DMS 273 treated with DMSO at 0.1 percent for 48 hours (cell line): ENCODE measurements at places on chromosomes 3 and 15.

GRCh38 chr3:58792921-58793451 lies 126.4 kb upstream of the FAM3D start:
- no peak for DNase-seq

- DNase-seq: no peak
These were observed 162.2 kb downstream of the PLD1 start for GRCh38 chr3:171648069-171648468.

GRCh38 chr3:59262076-59262498 lies 212.3 kb upstream of the CFAP20DC start:
- no peak for DNase-seq

DNA sequence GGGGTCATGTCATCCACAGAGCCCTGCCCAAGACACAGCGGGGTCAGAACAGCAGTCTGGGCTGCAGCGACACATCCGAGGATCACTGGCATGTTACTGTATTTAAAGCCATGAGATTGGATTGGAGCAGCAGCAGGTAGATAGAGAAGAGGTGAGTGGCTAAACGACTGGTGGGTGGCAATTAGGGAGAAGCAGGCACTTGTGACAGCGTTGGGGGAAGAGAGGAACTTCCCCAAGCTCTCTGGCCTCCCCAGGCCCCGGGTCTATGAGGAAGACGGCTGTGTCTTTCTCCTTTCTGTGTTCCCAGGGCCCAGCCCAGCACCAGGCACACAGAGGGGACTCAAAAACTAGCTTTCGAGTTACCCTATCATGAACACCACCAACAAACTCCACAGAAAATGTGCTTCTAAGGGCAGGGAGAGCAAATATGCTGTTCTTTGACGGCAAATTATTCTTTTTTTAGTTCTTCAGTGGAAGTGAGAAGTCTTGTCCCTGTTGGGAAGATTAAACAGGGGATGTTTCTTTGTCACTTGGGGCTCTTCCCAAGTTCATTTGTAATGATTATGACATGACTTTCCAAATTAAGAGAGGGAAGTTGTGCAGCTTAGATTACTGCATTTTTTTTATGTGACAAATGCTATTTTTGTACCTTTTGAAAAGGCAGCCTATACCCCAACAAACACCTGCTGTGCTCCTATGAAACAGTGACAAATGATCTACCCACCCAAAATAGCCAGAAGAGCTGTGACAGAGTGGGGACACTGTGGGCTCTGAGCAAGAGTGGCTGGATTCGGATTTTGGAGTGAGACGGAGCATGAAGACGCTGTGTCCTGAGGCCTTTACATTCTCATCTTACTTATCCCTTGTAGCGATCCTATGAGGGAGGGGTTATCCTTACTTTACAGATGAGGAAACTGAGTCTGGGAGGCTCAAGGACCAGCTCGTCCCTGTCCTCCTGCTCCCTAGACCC lies 7.2 kb upstream of the SYNM start:
- DNase-seq: no peak

DNA sequence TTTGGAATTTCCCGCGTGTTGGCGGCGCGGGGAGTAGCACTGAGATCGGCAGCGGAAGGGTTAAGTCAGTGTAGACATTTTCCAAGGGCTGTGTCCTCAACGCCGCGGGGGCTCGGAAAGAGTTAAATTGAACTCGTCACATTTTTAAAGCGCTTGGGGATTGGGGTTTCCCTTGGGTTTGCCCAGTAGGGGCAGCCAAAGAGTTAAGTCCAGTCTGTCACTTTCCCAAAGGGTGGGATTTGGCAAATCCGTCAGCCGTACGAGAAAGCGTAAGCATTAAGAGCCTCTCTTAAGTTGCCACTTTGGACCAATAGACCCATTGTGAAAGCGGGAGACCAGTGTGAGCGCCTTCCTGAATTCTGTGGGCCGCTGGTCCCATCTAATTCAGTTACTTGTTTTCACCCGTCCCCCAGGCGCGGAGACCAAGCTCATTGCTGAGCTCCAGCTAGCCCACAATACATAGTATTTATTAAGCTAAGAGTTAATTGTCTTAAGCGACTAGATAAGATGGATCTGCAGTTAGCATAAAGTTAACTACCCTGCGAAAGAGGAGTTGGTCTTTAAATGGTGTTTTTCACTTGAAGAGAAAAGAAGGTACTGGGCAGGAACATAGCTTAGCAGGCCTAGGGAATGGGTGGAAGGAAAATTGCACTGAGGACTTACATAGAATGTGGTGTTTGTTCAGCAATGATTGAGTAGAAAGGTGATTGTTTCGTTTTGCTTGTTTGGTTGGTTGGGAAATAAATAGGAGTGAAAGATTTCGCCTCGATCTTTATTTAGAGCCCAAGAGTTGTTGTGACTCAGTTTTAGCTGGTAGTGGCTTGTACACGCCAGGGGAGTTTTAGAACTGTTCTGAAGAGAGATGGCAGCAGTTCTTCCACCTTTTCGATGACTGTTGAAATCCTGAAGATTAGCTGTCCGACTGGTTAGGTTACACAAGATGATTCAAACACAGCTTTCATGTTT lies 932 bp downstream of the ARL8B start:
- DNase-seq: no peak

- no peak for DNase-seq
These were observed 39.0 kb downstream of the IFT57 start for GRCh38 chr3:108183181-108183580.

DNA sequence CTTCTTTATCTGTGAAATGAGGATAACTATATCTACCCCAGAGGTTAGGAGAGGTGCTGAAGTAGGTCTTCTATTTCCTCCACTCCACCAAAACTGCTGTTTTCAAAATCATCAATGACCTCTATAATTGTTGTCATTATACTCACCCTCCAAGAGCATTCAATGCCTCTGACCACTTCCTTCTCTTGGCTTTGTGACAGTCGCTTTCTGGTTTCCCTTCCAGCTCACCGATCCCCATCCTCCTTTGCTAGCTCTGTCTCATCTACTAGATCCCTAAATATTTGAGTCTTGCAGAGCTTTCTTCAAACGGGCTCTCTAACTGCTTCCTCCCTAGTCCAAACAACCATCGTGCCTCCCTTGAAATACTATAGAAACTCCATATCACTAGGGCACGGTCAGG lies 153.5 kb downstream of the RPLP1 start:
- DNase-seq: no peak

DNA sequence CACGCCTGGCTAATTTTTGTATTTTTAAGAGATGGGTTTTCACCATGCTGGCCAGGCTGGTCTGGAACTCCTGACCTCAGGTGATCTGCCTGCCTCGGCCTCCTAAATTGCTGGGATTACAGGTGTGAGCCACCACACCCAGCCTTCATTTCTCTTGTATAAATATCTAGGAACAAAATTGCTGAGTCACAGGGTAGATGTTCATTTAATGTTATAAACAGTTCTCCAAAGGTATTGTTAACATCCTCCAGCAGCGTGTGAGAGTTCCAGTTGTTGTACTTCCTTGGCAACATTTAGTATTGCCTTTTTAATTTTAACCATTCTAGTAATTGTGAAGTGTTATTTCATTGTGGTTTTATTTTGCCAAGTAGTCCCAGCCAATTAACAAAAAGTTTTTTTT lies 23.6 kb upstream of the MTMR14 start:
- DNase-seq: no peak

GRCh38 chr15:34795267-34796081 lies at the start of gene ACTC1:
Gene ACTC1 (minus strand): TSS chr15:34795549. CDS start chr15:34794808, 741 bp downstream.
- no peak for DNase-seq

- no peak for DNase-seq
These were observed 169.6 kb downstream of the CFAP20DC start for GRCh38 chr3:58880182-58880581.

DNA sequence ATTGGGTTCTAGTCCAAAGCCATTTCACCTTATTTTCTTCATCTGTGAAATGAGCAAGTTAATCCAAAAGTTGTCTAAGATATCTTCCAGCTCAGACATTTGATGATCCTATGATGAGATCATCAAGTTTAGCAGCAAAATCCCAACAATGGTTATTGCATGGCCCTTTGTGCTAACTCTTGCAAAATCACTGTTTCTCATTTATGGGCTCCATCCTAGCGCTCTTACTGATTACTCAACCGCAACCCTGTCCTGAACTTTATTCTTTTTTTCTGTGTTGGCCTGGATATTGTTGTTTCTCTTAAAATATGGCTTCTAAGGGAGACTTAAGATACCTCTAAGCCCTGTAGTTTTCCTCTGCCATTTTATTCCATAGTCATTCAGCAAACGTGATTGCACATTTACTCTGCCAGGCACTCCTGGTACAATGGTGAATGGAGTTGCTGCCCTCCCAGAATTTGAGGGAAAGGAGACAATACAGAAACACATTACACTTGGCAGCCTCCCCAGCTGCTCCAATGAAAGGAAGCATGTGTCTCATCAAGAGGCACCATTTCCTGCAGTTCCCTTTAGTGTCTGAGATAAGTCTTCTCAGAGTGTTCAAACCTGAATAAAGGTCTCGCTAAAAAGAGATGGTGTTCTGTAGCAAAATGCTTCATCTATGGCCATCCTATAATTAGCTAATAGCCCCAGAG lies 4.4 kb downstream of the GXYLT2 start:
- no peak for DNase-seq

- no peak for DNase-seq
These were observed 5.1 kb downstream of the NECTIN3 start for GRCh38 chr3:111076732-111077131.

DNA sequence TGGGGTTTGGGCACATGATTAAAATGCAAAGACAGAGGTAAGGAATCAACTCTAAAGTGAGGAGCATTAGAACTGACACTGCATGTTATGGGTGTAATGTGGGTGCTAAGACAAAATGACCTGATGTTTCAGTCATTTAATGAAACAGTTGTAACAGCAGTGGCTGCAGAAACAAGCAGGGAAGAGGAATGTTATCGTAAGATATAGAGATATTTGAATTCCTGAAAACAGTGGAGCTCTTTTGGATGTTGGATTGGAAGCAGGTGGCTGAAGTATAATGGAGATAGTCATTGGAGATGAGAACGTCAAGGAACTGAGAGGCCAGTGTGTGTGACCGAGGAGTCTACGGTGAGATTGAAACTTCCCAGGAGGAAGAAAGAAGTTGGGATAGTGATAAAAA lies 1065.2 kb downstream of the ZPLD1 start:
- DNase-seq: no peak

GRCh38 chr3:183444748-183445147 lies 16.3 kb upstream of the MCF2L2 start:
- no peak for DNase-seq

DNA sequence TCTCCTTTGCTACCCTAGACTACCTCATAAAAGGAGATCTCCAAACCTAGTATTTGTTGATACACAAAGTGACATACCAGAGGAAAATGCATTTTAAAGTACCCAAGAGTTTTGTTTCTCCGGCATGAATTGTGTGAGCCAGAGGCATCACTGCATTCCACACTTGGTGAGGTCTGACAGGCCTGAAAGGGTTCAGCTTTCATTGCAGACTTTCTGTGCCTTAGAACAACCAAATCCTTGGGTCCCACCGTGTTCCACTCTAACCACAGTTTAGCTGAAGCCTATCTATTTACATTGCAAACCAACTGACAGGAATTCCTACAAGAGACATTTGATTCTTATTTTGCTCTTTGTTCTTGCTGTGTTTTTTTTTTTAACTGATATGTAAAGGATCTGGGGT lies 21.0 kb upstream of the EID1 start:
- no peak for DNase-seq

- no peak for DNase-seq
These were observed 174.2 kb upstream of the FRMD4B start for GRCh38 chr3:69560116-69560515.

DNA sequence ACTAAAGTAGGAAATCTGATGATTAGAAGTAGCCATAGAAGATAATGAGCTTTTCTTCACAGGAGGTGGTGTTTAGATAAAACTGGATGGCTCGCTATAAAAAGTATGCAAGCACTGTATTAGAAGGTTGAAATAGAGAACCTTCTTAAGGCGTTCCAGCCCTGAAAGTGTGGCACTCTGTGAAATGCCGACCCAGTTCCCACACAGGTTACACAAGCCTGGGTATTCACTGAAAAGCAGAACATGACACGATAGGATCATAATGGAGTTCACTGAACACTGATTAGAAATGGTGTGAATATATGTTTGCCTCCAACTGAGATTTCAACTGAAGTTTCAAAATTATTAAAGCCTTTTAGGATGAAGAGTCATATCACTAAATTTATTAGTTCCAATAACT lies 15.0 kb upstream of the LRRC34 start:
- no peak for DNase-seq

GRCh38 chr3:68855620-68856019 lies 76.7 kb downstream of the TAFA4 start:
- no peak for DNase-seq

DNA sequence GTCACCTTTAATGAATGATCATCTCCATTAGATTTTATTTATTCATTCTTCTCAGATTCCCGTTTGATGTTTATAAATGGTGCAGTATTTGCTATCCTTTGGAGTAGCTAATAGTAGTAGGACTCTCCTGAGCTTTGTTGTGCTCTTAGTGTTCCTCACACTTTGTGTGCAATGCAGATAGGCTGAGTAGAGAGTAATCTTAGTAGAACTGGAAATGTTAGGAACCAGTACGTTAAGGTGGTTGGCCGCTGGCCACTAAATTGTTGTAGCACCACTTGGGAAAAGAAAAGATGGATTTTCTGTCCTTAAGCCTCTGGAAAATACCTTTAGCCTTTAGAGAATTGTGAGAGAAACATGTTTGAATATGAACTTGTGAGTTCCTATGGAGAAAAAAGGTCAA lies 19.9 kb upstream of the EBLN2 start:
- no peak for DNase-seq

DNA sequence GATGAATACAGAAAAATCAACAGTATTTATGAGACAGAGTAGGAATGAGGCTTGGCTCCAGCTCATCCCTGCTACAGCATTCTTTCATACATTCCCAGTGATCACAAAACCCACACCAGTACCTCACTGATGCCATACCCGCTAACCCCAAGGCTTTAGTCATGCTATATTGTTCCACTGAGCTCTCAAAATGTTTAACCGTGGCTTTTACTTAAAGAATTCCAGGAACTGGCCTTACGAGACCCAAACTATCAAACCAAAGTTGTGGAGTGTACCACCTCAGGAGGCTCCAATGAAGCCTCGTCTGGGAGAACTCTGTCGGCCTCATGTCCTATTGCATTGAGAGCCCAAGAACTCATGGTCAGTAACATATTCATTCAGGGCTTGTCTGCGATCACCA lies 278.9 kb downstream of the ULK4 start:
- no peak for DNase-seq

DNA sequence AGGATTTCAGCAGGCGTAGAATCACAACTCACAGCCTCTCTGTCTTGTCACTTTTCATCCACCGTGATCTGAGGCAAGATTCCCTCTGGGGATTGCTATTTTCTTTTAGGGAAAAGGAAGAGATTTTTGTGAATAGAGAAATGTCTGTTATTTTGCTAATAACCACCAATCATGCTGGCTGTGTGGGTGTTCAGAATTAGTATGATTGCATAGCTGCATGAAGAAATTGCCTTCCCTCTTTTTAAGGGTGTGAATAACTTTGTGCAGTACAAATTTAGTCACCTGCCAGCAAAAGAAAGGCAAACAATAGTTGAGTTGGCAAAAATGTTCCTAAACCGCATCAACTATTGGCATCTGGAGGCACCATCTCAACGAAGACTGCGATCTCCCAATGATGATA lies 60.8 kb downstream of the KAT2B start:
- DNase-seq: no peak

DNA sequence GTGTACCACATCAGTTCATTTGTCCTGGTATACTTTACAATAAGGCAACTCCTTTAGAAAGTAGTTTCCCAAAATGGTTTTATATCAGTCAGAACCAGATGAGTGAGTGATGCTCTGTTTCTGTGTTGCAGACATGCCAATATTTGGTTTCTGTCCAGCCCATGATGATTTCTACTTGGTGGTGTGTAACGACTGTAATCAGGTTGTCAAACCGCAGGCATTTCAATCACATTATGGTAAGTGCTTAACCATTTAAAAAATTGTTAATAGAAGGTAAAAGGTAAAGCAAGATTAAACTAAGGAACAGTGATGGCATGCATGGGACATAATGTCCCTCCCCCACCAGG lies 40.0 kb upstream of the SCAANT1 start:
- DNase-seq: no peak
